Right cardiac atrium (tissue), 5 donors: ENCODE measurements at places on chromosomes 3 and 15.

DNA sequence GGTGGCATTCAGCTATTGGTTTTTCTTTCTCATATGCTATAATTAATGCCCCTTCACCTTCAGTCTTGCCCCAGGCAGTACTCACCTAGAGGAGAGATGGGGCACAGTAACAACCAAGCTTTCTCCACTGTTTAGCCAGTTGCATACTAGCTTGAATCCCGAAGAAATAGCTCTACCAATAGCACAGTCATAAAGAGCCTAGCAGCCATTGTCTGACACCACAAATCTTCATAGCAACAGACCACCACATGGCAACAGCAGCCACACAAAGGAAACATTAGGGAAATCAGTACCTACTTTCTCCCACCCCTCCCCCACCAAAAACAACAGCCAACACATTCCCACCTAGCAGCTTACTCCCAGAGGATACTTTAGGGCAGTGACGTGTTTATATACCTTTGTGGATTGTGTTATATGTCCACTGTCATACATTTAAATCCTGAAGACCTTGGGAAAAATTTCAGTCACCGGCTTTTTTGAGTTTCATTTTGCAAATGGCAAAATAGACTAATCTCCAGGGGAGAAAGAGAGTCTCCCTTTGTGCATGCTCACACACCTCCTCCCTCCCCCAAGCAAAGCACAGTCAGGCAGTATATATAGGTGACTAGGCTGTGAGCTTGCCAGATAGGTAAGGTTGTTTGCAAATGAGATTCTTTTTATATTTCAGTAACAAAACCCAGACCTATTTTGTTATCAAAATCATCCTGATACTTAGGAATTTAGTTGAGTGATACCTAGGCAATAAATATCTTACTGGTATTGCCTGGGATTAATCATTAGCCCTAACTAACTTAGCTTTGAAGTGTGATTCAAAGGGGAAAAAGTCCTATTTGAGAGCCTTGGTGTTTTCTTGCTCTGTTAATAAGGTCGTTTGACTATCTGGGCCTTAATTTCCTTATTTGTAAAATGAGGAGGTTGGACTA lies 140.6 kb downstream of the RBPMS2 start:
- DNase-seq, result no peak

DNA sequence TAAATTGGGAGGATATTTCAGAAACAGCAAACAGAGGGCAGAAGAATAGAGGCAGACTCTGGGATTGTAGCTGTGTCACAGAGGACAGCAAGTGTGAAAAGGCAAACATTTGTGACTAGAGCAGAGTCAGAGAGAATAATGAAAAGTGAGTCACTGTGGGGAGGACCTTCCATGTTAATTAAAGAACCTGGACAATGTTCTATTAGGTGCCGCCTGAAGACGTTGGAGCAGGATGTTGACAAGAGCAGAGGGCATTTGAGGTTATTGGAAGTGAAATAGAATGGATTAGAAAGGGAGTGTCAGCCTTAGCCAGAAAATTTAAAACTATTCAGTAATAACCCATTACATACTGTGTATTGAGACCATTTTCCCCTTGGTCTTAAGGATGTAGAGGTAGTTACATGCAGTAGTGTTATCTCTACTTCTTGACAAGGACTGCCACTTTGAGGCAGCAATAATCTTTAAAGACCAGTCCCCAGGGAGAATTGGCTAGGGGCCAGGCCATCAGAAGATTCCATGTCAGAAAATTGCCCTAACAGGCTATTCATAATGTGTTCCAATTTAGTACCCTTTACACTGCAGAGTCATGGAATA lies 5.8 kb downstream of the ACKR2 start:
- DNase-seq, result no peak

GRCh38 chr3:155138677-155139076 lies 58.6 kb downstream of the MME start:
- no peak for DNase-seq

GRCh38 chr3:39185326-39185958 lies 7.0 kb downstream of the XIRP1 start:
- no peak for DNase-seq
